Retina (tissue), 1 donor: ENCODE measurements at places on chromosomes 1 and 21.
A peak's percentile ranks its signal among the peaks of the same experiment; 100 is the strongest.

GRCh38 chr21:36193200-36193599 lies 36.6 kb downstream of the DOP1B start:
- no peak for DNase-seq

GRCh38 chr1:20666804-20667203 lies 5.6 kb upstream of the DDOST start:
- DNase-seq: no peak

- no peak for DNase-seq
These were observed 118.4 kb upstream of the CHRM3 start for GRCh38 chr1:239268007-239268406.

- DNase-seq: no peak
These were observed 40.7 kb downstream of the PLEKHA6 start for GRCh38 chr1:204319027-204319426.

DNA sequence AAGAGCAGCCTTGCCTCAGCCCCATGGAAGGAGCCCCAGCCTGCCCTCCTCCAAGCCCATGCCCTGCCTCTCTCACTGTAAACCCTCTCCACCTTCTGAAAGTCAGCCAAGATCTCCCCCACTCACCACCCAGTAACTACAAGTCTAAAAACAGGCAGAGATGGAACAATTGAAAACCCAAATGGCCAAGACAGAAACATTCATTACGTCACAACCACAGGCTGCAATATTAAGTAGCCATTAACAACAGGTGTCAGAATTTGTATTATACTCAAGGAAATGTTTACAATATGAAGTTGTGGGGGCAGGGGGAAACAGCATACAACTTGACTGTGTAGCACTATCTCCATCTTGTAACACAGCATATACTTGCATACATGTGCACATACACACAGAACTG lies 2.4 kb downstream of the IRF6 start:
- DNase-seq: no peak

DNA sequence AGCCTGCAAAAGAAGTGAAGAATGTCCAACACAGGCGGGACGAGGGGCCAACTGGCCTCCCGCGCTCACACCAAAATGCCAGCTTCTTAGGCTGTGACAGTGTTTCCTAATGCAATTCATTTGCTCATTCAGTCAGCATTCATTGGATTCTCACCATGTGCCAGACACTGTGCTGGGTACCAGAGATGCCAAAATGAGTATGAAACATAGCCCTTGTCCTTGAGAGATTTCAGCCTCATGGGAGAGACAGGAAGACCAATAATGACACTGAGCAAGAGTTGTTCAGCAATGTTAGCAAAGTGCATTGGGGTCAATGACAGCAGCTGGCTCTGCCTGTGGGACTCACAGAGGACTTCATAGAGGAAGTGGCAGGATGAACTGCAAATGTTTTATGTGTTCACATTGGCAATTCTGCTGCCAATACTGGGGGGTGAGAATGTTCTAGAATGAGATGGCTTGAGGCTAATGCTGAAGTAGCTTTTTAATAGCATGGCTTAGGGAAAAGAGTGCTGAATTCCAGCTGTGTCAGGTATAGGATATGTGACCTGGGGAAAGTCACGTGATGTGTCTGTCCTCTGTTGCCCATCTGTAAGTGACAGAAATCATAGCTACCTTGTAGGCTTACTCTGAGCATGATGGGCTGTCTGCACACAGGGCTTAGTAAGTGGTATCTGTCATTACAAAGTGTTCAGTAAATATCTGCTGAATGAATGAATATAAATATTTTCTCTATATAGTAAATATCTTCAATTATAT lies 58.3 kb upstream of the KIF26B start:
- DNase-seq: no peak

- no peak for DNase-seq
These were observed 8.2 kb downstream of the BCL9 start for GRCh38 chr1:147549526-147549925.

GRCh38 chr1:89023026-89023425 lies 360 bp upstream of the GBP3 start:
- DNase-seq: no peak

- DNase-seq: no peak
These were observed 2.6 kb downstream of the FAAH start for GRCh38 chr1:46396441-46397398.

- no peak for DNase-seq
These were observed 58.9 kb upstream of the POU2F1 start for GRCh38 chr1:167161762-167162161.

- DNase-seq: peak; percentile 54
These were observed 164.2 kb upstream of the C1orf21 start for GRCh38 chr1:184222652-184223052.

GRCh38 chr21:35189077-35189863 lies 140.2 kb upstream of the RUNX1 start:
- DNase-seq: no peak

- DNase-seq: peak; percentile 53
These were observed 182.9 kb downstream of the OMA1 start for GRCh38 chr1:58363585-58363984.

GRCh38 chr1:30638086-30638485 lies 85.3 kb downstream of the MATN1 start:
- no peak for DNase-seq

DNA sequence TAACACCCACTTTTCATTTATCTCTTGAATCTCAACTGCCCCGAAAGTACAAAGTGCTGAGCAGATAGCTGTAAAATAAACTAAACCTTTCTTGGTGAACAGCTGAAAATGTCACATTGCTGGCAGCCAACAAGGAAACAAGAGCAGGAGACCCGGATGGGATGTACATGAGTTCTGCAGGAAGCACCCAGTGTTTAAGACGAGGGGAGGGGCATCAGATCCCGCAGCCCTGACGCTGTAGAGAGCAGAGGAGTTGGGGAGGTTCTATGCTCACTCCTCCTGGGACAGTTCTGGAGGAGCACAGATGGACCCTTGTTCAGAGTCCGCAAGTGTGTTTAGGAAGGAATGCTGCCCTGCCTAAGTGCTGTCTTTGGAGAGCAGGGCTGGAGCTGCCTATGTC lies 32.0 kb upstream of the EPHA8 start:
- DNase-seq: no peak
